ENCODE measurements at places on chromosomes 11 and 22.

- DNase-seq = no peak
Measured at GRCh38 chr22:46125816-46126765, 24.2 kb upstream of the PPARA start.

- no peak for DNase-seq
Measured at GRCh38 chr11:47185305-47186075, 744 bp downstream of the PACSIN3 start.

DNA sequence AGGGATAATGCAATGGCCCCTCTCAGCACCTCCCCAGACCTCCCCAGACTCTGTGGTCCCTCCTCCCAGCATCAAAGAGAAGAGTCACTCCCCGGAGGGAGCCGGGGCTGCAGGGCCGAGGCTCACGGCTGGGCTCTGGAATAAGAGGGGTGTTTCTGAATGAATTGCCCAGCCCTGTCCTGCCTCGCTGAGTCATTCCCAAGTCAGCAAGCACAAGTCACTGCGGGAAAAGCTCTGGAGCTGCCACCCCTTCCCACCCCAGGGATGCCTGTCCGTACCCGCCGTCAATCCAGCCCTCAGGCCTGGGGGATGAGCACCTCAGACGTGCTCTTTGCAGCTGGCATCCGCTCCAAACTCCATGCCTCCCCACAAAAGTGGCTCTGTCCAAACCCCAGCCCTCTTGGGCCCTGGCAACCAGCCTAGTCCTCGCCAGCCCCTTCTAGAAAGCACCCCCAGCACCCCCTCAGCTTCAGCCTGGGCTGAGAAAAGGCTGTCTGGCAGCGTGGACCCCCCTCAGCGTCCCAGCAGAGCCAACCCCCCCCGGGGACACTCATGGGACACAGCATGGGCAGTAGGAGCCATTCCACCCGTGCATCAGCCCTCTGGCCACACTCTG, 22.7 kb downstream of the CELSR1 start:
- DNase-seq = no peak

DNA sequence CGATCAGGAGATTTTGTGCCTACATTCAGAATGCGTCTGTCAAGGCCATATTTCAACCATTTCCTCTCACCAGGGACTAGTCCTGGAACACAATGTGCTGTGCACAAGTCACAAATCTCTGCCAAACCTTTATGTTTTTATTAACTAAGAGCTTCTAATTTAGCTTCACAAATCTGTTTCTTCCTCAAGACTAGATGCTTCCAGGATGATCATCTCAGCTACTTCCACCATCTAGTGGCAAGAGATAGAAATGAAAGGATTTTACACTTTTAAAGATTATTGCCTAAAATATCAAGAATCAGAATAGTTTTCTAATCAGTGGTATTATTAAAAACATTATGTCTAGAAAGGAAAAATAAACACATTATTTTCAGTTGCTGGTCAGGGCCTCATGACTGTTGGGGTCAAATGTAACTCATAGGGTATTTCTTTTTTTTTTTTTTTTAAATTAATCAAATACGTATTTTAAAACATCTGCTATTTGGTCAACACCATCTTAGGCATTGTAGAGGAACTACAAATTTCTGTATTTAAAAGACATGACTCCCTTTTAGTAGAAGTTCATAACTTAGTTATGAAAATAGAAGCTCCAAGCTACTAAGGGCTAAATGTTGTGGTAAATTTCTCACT, 1102.6 kb downstream of the DLG2 start:
- no peak for DNase-seq

DNA sequence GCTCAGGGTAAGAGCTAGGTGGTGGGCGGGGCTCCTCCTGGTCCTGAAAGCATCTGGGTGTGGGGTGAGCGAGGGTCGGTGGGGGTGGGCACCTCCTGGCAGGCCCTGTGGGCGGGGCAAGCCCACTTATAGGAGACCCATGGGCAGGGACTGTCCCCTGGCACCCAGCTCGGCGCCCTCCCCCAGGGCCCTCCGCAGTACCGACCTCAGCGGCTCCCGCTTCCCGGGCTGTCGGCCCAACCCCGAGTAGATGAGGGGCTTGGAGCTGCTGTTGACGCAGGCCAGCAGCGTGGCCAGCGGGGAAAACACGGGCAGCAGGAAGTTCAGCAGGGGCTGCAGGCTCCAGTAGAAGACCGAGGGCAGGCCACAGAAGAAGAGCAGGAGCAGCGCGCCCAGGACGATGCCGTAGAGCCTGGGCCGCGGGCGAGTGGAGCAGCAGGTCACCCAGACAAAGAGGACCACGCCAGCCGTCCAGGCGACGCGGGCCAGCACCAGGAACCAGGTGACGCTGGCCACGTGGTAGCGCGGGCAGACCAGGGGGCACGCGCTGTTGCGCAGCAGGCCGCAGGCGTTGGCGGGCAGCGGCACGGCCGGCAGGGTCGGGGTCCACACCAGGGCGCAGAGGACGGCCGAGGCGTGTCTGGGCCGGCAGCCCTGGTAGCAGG, 663 bp downstream of the MRGPRG start:
- DNase-seq = no peak

DNA sequence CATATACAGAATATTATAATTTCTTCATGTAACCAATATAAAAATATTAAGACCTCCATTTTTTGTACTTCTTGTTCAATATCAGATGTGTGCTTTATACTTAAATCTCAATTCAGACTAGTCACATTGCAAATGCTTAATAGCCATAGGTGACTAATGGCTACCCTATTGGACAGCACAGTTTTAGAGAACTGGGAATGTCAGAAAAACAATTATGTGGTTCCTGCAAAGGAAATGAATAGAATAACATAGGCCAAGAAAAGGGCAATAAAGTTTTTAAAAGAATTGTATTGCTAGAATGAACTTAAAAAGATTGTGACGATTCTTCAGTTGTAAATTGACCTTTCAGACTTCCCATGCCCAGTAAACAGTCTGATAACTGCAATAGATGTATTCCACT, 843.0 kb downstream of the METTL15 start:
- no peak for DNase-seq

DNA sequence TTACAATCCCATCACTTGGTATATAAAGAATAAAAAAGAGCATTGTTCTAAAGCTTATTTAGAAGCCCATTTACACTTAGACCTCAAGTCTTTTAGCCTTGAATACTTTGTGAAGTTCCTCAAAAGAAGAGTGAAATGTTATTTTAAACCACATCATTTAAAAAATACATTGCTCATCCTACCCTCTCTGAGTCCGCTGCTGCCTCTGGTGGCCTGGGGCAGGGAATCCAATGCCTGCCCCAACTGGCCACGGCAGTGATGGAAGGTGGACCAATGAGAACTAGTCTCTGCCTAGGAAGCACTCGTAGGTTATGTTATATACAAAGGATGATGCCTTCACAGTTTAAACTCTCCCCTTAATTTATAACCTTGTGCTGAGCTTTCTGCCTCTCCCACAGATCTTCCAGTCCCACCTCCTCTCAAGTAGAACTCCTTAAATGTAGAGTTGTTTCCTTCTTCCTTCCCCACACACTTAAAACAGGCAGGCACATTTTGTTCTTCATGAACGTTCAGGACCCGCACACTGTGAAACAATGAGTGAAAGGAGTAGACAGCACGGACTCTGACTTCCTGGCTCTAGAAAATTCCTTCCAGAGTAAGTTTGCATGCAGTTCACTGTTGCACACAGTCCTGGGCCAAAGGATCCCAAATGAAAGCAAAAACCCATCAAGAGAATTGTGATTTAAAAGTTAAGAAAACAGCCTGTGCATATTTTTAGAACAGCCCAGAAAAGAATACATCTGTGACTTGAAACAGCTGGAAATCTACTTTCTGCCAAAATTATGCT, 167.8 kb downstream of the RRAS2 start:
- DNase-seq = no peak

- DNase-seq = no peak
Measured at GRCh38 chr11:65445604-65446445, 23.2 kb downstream of the NEAT1 start.

GRCh38 chr11:123585206-123585605, 69.2 kb downstream of the SCN3B start:
- no peak for DNase-seq

DNA sequence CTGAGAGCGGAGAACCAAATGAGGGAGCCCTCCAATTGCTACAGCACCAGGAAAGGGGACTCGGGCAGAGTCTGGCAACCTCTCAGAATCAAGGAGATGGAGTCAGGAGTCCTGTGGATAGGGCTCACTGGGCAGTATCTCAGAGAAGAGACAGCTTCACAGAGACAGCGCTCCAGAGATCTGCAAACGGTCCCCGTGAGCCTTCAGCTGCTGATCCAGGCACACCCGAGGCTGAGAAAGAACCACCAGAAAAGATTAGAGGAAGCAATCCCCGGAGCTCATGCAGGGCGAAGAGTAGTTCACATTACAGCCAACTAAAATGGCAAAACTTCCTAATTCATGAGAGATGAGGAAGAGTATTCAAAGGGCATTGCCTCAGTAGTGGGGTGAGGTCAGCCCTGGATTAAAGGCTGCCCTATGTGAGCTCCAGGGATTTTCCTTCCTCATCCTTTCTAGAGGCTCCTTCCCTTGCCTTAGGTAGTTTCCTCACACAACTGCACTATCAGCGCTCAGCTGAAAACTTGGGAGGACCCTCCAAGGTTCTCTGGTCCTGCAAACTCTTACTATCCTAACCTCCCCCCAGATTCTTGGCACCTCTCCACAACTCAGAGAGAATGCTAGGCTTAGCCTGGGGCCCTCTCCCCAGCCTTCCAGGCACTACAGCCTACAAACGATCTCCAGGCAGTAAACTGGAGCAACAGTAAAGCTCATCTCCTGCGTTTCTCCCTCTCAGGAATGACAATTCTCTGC, 23.7 kb downstream of the SCN4B start:
- no peak for DNase-seq

- DNase-seq = no peak
Measured at GRCh38 chr11:117809236-117810055, 12.4 kb upstream of the DSCAML1 start.

DNA sequence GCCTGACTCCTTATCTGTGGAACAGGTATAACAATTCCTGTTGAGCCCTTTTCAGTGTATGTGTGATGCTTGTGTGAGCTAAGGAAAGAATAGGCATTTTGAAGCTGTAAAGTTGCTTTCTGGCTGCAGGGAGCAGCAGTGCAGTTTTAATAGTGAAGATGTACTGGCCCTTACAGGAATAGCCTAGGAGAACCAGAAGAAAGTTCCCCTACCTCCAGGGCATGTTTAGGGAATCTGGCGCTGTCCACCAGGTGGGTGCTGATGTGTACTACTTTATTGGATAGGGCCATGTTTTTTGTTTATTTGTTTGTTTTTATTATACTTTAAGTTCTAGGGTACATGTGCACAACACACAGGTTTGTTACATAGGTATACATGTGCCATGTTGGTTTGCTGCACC, 11.5 kb downstream of the BMAL1 start:
- no peak for DNase-seq

- no peak for DNase-seq
Measured at GRCh38 chr11:57444362-57445121, 15.8 kb upstream of the RTN4RL2 start.

Data from T-helper 2 cell (primary cell).